ENCODE measurements at places on chromosomes 5 and 9. TPM values are rescaled to one million over a fixed set of nuclear protein-coding genes. Genes with fewer than 3 reads are reported as not detected.

- DNase-seq: peak; percentile 47
These were observed 726.1 kb downstream of the BRINP1 start for GRCh38 chr9:118643118-118643517.

DNA sequence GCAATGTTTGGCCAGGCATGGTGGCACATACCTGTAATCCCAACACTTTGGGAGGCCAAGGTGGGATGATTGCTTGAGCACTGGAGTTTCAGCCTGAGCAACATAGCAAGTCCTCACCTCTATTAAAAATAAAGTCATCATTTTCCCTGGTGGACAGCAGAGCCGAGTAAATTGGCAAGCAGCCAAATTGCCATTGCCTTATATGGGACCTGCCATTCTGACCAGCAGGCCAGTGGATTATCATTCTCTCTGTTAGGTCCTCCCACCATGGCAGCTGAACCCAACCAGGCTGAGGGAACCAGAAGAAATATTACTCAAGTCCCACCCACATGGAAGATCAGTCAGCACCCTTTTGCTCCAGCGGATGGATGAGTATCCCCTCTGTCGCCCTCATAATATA is 1829.9 kb downstream of the EFNA5 start:
- peak; percentile 3 for DNase-seq

GRCh38 chr5:66010476-66010875 is 84.1 kb downstream of the ERBIN start:
- peak; percentile 8 for DNase-seq

DNA sequence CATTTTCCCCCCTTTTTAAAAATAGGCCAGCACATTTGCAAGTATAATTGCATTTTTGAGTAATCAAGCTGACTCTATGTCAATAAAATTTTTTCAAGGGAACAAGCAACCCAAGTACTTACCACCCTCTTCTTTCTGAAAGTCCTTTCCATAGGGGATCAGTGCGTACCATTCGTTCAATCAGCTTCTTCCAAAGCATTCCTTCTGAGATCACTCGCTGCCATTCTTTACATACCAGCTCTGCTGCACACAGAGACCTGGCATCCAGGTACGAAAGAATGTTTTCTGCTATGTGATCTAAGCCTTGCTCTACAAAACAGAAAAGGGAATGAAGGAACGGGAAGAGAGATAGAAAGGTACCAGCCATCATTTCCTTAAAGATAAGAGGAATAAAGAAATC is 106.6 kb downstream of the FBXW11 start:
- no peak for DNase-seq

DNA sequence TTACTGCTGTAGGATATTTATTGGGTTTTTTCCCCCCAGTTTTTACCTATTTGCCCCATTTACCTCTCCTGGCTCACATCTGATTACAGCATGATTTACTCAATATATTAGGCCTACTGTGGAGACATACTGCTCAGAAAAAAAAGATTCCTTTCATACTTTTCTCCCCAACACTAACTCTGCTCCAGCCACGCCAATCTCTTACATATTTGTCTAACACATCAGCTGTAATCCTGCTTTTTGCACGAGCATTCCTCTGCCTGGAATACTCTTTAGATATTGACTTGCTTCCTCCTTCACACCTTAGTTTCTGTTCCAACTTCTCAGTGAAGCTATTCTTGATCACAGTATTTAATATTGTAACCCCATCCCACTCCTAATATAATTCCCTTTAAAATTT is 158.1 kb upstream of the VCAN start:
- DNase-seq: peak; percentile 39

- DNase-seq: peak; percentile 83
These were observed 264.3 kb upstream of the PANK3 start for GRCh38 chr5:168843277-168844015.

GRCh38 chr5:138276402-138277054 is 2.1 kb upstream of the GFRA3 start:
- no peak for DNase-seq

LRRC19 gene
- polyA plus RNA-seq: not detected

MZB1 gene
- 0.32 TPM for polyA plus RNA-seq

- no peak for DNase-seq
These were observed 295.6 kb downstream of the ADGRV1 start for GRCh38 chr5:90854169-90854568.

- peak; percentile 1 for DNase-seq
These were observed 77.2 kb downstream of the MRPS30 start for GRCh38 chr5:44885903-44886302.

DNA sequence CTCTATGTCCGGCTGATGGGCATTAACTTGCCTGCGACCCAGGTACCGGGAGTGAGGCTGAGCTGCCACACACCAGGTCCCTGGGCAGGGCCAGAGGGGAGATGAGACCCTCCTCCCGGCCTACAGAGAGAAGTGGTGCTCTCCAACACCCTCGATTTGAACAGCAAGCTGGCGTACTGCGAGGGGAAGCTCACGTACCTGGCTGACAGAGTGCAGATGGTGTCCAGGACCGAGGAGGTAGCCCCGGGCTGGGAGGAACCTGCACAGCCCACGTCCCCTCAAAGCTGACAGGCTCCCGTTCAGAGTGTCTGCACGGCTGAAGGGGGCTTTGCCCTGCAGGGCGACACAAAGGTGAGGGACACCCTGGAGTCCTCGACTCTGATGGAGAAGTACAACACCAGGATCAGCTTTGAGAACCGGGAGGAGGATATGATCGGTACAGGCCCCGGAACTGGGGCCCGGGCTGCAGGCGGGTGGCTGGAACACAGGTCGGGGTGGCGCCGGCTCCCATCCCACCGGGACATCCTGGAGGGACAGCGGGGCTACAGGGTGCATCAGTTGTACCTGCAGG is 1.0 kb upstream of the RABL6 start:
- DNase-seq: no peak

FCHSD1 gene
- 23.8 TPM for polyA plus RNA-seq

- DNase-seq: no peak
These were observed 40.7 kb downstream of the NR3C1 start for GRCh38 chr5:143362664-143363227.

GRCh38 chr5:120655828-120656435 is 191.8 kb downstream of the PRR16 start:
- peak; percentile 29 for DNase-seq

GRCh38 chr9:134267881-134268724 is 58.2 kb upstream of the RXRA start:
- no peak for DNase-seq

GRCh38 chr5:175340180-175340579 is 103.8 kb downstream of the DRD1 start:
- DNase-seq: no peak

DNA sequence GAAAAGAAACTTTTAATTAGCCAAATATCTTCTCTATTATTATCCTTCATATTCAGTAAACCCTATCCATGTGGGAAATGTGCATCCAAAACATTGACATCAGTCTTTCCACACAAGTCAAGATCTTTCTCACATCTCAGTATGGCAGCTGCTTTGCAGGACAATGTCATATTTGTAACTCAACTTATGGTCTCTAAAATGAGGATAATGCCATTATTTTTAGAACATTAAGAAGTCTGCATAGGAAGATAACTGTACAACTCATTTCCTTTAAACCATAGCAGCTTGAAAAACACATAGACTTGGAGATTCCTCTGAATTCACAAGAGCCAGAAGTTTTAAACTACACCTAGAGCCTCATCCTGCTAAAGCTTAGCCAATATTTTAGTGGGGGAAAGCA is 43.7 kb downstream of the MCTP1 start:
- no peak for DNase-seq

IFNA21 gene
- not detected for polyA plus RNA-seq

GLE1 gene
- 18.1 TPM for polyA plus RNA-seq

PCDHB4 gene
- polyA plus RNA-seq: 0.60 TPM

GRCh38 chr5:5710471-5710870 is 288.0 kb downstream of the ICE1 start:
- no peak for DNase-seq

- no peak for DNase-seq
These were observed 206.3 kb downstream of the IRX1 start for GRCh38 chr5:3801967-3802366.

ECM2 gene
- polyA plus RNA-seq: 2.4 TPM

- no peak for DNase-seq
These were observed 97.8 kb upstream of the WWC1 start for GRCh38 chr5:168193493-168194250.

LCN9 gene
- not detected for polyA plus RNA-seq

DNA sequence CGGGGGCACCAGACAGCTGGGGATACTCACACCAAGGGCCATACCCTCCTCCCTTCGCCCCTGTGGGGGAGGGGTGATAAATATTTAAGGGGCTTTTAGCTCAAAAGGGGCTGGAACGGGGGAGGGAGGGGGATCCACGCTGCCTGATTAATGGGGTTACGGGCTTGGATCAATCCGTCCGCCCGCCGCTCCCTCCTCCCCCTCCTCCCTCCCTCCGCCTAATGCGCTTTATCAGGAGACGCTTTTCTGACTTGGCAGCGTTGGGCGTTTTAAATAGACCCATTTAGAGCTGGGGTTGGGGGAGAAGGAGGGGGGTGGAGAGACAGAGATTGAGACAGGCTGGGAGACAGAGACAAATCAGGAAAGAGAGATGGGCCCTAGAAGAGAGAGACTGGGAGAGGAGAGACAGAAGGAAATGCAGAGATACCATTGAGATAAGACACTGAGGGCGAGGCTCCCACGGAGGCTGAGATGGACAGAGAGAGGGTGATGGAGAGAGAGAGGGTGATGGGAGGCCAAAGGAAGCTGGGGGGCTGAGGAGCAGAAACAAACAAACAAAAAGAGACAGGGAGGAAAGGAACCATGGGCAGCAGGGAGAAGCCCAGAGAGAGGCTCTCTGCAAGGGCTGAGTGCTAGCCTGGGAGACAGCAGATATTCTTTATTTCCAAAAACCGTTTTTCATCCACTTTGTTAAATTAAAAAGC is 10.3 kb downstream of the CNTFR start:
- DNase-seq: no peak

DNA sequence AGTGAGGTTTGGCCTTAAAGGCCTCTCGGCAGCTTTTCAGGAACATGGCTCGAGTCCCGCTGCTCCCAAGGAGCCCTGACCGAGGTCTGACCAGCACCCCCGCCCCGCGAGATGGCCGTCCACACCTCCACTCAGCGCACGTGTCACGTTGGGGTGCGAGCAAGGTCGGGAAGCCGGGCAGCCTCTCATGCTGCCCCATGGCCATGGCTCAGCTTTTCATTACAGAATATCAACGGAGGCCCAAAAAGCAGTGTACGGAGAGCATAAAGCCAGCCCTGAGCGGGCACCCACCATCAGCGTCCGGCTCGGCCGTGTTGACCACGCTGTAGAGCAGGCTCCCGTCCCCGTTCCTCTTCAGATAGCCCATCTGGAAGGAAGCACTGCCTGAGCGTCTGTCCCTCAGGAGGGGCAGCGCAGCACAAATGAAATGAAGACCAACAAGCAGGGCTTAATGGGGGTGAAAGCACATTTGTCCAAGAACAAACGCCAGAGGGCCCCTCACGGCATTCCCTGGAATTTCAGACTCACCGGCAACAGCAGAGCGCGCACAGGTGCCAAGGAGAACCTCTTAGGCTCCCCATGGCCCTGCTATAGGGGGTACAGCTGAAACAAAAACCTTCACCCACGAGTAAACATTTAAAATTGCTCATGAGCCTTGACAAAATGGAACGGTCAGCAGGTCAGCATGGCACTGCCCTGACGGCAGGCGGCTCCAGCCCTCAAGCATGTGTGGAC is 11.6 kb downstream of the BRD9 start:
- no peak for DNase-seq

ROPN1L gene
- 0.69 TPM for polyA plus RNA-seq

GRCh38 chr9:129547063-129547462 is 73.8 kb downstream of the C9orf50 start:
- no peak for DNase-seq

- DNase-seq: no peak
These were observed 45.4 kb downstream of the JADE2 start for GRCh38 chr5:134570886-134571285.

DNA sequence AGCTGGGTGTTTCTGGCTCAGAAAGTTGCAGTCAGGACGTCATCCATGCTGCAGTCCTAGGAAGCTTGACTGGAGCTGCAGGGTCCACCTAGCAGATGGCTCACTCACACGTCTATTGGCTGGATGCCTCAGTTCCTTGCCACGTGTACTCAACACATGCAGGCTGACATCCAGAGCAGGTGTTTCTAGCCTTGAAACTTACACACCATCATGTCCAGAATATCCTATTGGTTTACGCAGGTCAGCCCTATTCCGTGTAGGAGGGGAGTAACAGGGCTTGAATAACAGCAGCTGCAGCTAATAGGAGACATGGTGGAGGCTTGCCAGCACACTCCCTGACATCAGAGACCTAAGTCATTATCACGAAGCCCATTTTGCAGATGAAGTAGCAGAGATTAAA is 473.5 kb downstream of the ACTL7B start:
- DNase-seq: no peak

FOXD4L5 gene
- not detected for polyA plus RNA-seq

DNA sequence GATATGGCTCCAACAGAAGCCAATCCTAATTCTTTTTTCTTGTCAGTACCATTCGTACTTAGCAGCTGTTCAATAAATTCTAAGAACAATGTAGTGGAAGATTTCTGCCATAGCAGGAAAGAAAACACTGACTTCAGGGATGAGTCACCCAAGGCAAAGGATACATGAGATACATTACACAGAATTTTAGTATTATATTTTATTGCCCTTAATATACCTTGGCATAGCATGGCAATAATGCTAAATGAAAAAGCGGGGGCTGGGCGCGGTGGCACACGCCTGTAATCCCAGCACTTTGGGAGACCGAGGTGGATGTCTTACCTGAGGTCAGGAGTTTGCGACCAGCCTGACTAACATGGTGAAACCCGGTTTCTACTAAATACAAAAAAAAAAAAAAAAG is 619.1 kb upstream of the DAB2 start:
- no peak for DNase-seq

DNA sequence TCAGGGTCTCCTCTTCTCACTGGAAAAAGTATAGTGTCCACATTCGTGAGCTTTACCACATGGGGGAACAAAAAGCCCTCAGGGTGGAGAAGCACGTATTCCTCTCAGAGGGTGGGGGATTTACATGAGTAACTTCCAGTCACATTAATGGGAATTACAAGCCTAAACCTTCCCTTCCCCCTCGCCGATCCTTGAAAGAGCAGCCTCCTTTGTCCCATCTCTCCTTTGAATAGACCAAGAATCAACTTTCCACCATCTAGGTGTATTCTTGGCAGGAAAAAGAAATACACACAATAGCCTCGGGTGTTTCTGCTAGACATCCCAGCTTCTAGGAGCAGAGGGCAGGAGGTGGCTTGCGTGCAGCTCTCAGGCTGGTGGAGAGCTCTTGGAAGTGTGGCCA is 144.4 kb downstream of the ZNF462 start:
- DNase-seq: no peak

PCDHGA7 gene
- 1.1 TPM for polyA plus RNA-seq

TOR1A gene
- polyA plus RNA-seq: 101 TPM

PPIC gene
- 244 TPM for polyA plus RNA-seq

ARHGEF37 gene
- 0.51 TPM for polyA plus RNA-seq

ERCC6L2 gene
- 21.5 TPM for polyA plus RNA-seq
